SJSA1 (cell line): ENCODE measurements at places on chromosomes 16 and 17. TPM values are rescaled to one million over a fixed set of nuclear protein-coding genes. Genes with fewer than 3 reads are reported as not detected.

DNA sequence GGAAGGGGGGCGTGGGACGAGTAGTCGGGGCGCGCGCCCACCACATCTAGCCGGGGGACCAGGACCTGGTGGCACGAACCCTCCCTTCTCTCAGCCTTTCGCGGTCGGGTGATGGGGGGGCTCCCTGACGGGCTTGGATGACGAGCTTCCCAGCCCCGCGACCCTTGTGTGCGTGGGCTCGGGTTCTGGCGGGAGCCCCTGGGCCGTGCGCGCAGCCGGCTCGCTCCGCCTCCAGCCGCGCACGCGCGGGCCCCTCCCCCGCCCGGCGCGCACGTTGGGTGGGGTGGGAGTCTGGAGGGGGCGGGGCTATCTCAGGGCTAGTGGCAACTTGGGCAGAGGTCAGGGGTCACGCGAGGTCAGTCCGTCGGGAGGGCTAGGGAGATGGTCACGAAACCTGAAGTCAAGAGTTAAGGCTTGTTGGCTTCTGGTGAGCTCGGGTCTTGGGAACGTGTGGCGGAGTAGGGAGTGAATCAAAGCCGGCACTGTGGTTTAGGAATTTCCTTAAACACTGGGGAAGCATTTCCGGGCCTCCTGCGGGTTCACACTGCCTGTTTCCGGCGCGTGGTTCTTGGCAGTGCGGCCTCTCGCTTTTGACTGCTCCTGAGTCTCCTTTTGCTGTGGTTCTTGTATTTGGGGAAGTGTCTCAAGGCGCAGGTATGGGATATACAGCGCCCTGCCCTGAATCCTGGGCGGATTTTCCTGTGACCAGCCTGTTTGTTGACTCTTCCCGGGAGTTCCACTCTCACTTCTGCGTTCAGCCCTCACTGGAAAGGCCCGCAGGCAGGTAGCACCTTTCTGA lies at the start of gene SRCAP:
Gene SRCAP, plus strand, starts transcription at position 356 of the 799 bp plus-strand sequence. CDS start 1,654 bp downstream, outside the sequence.
- H3K4me1 ChIP-seq, result peaks cover 13% of the 10 kb centered on the region
- H3K36me3 ChIP-seq, result peaks cover 52% of the 10 kb centered on the region
- peak within 1 kb of the TSS; percentile 99 for H3K27ac ChIP-seq
- peak within 1 kb of the TSS; percentile 80 for H3K4me3 ChIP-seq
- peak; percentile 81 for DNase-seq
- no peaks in the 10 kb centered on the region for H3K27me3 ChIP-seq

GRCh38 chr16:54164789-54165173 lies 121.8 kb downstream of the IRX3 start:
- no peak overlapping the region for H3K27ac ChIP-seq
- H3K4me1 ChIP-seq, result no peaks in the 10 kb centered on the region
- H3K4me3 ChIP-seq, result no peak overlapping the region
- H3K27me3 ChIP-seq, result no peaks in the 10 kb centered on the region
- no peak for DNase-seq

DNA sequence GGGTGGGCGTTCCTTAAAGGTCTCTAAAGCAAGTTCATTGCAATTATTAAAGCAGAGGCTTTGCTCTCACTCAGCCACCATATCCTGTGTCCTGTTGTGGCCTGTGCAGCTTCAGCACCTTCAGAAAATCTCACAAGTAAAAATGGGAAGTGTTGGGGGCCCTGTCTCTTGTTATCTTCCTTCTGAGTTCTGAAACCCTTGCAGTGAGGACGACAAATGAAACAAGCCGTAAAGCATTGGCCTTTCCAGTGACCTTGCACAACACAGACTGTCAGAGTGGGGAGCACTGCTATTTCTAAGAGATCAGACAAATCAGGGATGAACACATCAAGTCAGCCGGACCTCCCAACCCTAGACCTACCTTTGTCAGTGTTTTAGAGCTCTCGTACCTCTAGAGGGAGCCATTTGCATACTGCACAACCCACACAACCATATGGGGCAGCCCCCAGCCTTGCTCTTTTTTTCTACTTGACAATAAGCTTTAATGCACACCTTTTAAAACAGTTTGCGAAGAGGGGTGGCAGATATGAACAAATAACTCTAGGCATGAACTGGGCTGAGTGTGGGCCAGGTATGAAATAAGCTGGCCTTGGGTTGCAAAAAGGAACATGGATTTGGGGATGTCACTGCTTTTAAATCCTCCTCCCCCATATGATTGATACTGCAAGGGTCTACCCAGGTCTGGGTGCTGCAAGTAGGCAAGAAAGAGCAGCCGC lies 89.8 kb downstream of the KATNIP start:
- H3K27me3 ChIP-seq, result no peaks in the 10 kb centered on the region
- no peaks in the 10 kb centered on the region for H3K36me3 ChIP-seq
- no peak for DNase-seq
- no peak overlapping the region for H3K4me3 ChIP-seq
- no peaks in the 10 kb centered on the region for H3K4me1 ChIP-seq

- no peak overlapping the region for H3K4me3 ChIP-seq
- H3K27me3 ChIP-seq, result no peaks in the 10 kb centered on the region
- peaks cover 3% of the 10 kb centered on the region; the same call in 1 of the 2 replicates for H3K4me1 ChIP-seq
- H3K27ac ChIP-seq, result no peak overlapping the region
Measured at GRCh38 chr16:31188450-31189411, 8.8 kb downstream of the FUS start.

DNA sequence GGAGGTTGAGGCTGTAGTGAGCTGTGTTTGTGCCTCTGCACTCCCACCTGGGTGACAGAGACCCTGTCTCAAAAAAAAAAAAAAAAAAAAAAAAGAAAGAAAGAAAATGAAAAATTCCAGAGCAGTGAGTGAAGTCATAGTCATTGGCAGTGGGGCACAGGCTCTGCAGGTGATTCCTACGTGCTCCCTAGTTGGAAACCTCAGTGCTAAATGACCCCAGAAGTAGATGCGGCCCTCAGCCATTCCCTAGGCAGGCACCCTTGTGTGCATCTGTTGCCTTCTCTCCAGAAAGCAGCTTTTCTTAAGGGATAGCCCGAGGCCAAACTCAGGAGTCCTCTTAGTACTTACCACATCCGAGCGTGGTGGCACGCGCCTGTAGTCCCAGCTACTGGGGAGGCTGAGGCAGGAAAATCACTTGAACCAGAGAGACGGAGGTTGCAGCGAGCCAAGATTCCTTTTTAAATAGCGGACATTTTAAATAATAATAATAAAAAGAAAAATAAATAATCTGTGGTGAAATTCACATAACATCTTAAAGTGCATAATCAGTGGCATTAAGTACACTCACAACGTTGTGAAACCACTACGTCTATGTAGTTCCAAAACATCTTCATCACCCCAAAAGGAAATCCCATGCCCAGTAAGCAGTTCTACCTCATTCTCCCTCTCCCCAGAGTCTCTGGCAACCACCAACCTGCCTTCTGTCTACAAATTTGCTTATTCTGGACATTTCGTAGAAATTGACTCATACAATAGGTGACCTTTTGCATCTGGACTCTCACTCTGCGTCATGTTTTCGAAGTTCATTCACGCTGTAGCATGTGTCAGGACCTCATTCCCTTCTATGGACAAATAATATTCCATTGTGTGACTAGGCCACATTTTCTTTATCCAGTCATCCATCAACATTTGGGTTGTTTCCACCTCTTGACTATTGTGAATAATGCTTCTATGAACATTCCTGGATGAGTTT lies 12.5 kb upstream of the SPHK1 start:
- peak overlapping the region; percentile 93 for H3K27ac ChIP-seq
- no peaks in the 10 kb centered on the region for H3K27me3 ChIP-seq
- peak; percentile 89 for DNase-seq
- H3K4me1 ChIP-seq, result peaks cover 71% of the 10 kb centered on the region
- H3K36me3 ChIP-seq, result no peaks in the 10 kb centered on the region
- no peak overlapping the region for H3K4me3 ChIP-seq

GRCh38 chr17:6195123-6195522 lies 124.9 kb downstream of the WSCD1 start:
- H3K4me3 ChIP-seq, result no peak overlapping the region
- no peak overlapping the region for H3K27ac ChIP-seq
- no peak for DNase-seq
- H3K36me3 ChIP-seq, result no peaks in the 10 kb centered on the region
- no peaks in the 10 kb centered on the region for H3K4me1 ChIP-seq

GRCh38 chr16:70592106-70592571 lies 54.2 kb upstream of the IL34 start:
- peaks cover 18% of the 10 kb centered on the region for H3K4me1 ChIP-seq
- H3K4me3 ChIP-seq, result no peak overlapping the region
- H3K36me3 ChIP-seq, result no peaks in the 10 kb centered on the region
- no peaks in the 10 kb centered on the region for H3K27me3 ChIP-seq

GRCh38 chr16:27638833-27639560 lies 89.1 kb downstream of the KATNIP start:
- no peaks in the 10 kb centered on the region for H3K27me3 ChIP-seq
- H3K27ac ChIP-seq, result no peak overlapping the region
- H3K4me1 ChIP-seq, result no peaks in the 10 kb centered on the region
- DNase-seq, result no peak
- no peaks in the 10 kb centered on the region for H3K36me3 ChIP-seq
- H3K4me3 ChIP-seq, result no peak overlapping the region

DNA sequence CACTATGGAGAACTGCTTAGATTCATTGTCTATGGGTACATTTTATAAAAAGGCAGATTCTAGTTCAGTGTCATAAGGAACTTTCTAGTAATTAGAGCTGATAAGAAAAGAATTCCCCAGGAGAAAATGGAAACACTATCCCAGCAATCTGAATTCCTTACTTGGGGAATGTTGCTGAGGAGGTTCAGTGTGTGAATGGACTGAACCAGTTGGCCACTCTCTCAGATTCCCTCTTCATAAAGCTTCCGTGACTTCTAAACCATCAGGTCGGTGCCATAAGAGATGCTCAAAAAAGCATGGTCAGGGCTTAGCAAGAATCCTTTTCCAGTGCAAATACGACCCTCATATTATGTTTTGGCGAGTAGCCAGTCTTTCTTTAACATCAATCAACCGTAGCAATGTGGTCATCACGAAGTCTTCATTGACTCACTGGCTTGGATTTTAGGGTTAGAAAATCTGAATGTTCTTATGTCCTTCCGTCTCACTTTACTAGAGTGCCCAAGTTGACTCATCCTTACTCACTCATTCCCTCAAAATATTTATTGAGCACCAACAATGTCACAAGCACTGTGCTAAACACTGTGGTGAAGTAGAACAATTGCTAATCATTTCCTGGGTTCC lies 102.7 kb upstream of the HLF start:
- no peak overlapping the region for H3K4me3 ChIP-seq
- H3K36me3 ChIP-seq, result no peaks in the 10 kb centered on the region
- peak; percentile 81 for DNase-seq
- peaks cover 33% of the 10 kb centered on the region for H3K4me1 ChIP-seq

The GFER gene
- total RNA-seq, result 26.9 and 31.8 TPM in 2 replicates

The HBQ1 gene
- total RNA-seq, result not detected in 2 replicates

The TPSAB1 gene
- total RNA-seq, result not detected in 2 replicates

The PRAC2 gene
- total RNA-seq, result not detected in 2 replicates
